ENCODE measurements at places on chromosomes 1 and 21.

DNA sequence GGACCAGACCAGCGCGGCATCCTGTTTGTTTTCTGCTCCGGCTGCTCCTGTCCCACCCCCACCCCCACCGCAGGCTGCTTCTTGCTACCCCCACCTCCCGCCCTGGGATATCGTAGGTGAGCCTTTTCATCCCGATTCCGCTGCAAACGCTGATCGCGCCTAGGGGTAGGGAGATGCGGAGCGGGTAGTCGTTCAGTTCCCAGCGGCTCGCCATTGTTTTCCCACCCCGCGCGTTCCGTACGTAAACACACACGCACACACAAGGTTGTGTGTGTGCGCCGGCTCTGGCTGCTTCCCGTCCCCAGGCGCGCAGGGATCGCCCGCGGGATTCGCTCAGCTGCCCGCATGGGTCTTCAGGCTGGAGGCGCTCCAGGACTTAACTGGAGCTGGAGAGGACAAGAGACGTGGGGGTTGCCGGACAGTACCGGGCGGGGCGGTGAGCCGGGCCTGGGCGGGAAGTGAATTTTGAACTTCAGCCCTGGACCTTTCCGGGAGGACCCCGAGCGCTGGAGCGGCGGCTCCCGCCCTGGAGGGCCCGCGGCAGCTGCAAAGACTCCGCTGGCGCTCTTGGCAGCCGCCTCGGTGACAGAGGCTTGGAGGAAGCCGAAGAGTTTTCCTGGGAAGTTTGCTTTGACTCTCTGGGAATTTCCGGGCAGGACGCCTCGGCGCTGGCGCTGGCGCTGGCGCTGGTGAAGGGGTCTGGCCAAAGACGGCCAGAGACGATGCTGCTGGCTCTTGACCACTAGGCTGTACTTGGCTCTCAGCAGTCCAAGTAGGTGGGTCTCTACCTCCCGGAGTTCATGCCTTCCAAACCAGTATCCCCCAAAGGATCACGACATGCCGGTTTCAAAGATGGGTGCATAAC lies 1.6 kb downstream of the SOX13 start:
- peaks cover 26% of the 10 kb centered on the region for H3K36me3 ChIP-seq
- peak; percentile 58 for DNase-seq
- H3K27me3 ChIP-seq: no peaks in the 10 kb centered on the region

DNA sequence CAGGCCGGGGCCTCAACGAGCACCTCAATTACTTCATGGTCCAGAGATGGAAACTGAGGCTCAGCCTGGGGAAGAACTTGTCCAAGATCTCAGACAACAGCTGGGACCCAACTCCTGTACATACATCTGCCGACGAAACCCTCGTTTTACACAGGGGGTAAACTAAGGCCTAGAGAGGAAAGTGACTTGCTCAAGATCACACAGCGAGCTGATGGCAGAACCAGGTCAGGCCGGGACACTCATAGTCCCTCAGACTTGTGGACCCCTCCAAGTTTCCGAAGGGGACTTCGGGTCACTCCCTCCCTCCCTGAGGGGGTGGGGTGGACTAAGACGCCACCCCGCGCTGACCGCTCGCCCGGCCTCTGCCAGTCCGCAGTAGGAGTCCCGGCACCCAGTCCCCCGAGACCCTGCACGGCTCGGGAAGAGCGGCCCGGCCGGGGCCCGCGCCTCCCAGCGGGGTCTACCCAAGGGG lies 430 bp downstream of the WASF2 start:
- peak; percentile 17 for DNase-seq
- no peaks in the 10 kb centered on the region for H3K27me3 ChIP-seq

- no peak overlapping the region for H3K27ac ChIP-seq
- H3K27me3 ChIP-seq: peaks cover 19% of the 10 kb centered on the region
- H3K4me3 ChIP-seq: no peak overlapping the region
- no peaks in the 10 kb centered on the region for H3K4me1 ChIP-seq
- no peak for DNase-seq
- H3K36me3 ChIP-seq: no peaks in the 10 kb centered on the region
These were observed 16.5 kb upstream of the LHX4 start for GRCh38 chr1:180213401-180214170.

GRCh38 chr21:36654324-36654723 lies 44.6 kb upstream of the SIM2 start:
- peaks cover 18% of the 10 kb centered on the region for H3K4me1 ChIP-seq
- no peak overlapping the region for H3K4me3 ChIP-seq
- H3K27me3 ChIP-seq: no peaks in the 10 kb centered on the region
- no peak overlapping the region for H3K27ac ChIP-seq
- peaks cover 6% of the 10 kb centered on the region for H3K36me3 ChIP-seq

- peak overlapping the region; percentile 48 for H3K4me3 ChIP-seq
- H3K36me3 ChIP-seq: no peaks in the 10 kb centered on the region
- peak overlapping the region; percentile 58 for H3K27ac ChIP-seq
- peaks cover 33% of the 10 kb centered on the region for H3K4me1 ChIP-seq
- DNase-seq: no peak
- H3K27me3 ChIP-seq: no peaks in the 10 kb centered on the region
These were observed 49.4 kb downstream of the NFIA start for GRCh38 chr1:61131716-61132115.

DNA sequence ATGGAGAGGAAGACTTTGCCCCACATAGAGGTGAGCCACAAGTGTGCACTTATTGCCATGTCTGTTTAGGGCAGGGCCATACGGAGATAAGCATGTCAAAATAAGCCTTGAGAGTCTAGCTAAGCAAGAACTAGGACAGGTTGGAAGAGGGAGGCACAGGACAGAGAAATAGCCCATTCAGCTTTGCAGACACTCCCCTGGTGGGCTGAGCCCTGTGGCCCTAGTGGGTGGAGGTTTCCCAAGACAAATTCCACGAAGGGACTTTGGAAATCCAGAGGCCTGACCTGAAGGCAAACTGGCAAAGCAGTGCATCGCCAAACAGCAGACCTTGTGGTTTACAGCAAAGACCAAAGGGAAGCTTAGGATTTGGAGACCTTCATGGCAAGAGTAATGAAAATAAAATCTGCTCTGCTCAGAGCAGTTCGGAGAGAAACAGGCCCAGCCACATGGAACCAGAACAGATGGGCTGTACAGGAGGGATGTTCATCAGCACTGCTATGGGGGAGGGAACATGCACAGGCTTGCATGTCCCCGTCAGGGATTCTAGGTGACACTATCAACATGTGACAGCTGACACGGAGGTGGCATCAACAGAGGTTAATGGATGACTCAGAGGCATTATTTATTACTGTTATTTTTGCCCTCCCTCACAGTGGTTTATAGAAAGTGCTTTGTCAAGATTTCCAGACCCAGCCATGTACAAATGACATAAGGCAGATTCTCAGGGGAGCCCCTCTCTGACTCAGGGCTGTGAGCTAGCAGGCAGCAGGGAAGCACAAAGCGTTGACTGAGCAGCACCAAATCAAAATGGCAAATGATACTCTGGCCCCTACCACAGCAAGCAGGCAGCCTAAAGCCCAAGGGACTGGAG lies 90.1 kb upstream of the IRF2BP2 start:
- H3K4me1 ChIP-seq: peaks cover 34% of the 10 kb centered on the region
- no peak overlapping the region for H3K27ac ChIP-seq
- no peak for DNase-seq
- H3K36me3 ChIP-seq: no peaks in the 10 kb centered on the region
- H3K27me3 ChIP-seq: no peaks in the 10 kb centered on the region

DNA sequence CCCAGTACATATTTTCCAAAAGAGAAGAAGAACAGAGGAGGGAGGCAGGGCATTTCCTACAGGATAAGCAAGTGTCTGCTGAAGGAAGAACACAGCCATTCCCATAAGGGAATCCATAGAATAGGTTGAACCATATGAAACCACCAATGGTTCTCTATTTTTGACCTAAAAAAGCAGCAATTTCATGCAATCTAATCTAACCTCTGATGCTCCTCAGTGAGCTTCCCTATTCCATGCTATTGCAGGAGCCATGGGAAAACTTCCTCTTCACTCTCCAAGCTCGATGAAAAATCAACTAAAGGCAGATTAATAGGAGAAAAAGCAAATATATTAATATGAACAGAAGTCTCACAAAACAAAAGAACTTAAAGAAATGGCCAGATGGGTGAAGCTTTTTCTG lies 50.5 kb downstream of the SIPA1L2 start:
- no peak overlapping the region for H3K4me3 ChIP-seq
- no peaks in the 10 kb centered on the region for H3K4me1 ChIP-seq

DNA sequence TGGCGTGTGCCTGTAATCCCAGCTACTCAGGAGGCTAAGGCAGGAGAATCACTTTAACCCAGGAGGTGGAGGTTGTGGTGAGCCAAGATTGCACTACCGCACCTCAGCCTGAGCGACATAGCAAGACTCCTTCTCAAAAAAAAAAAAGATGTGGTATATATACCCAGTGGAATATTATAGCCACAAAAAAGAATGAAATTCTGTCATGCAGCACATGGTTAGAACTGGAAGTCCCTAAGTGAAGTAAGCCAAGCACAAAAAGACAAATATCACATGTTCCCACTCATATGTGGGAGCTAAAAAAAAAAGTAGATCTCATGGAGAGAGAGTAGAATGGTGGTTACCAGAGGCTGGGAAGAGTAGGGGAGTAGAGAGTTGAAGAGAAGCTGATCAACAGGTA lies 18.7 kb downstream of the PSMB4 start:
- H3K36me3 ChIP-seq: peaks cover 80% of the 10 kb centered on the region
- H3K4me1 ChIP-seq: no peaks in the 10 kb centered on the region
- no peaks in the 10 kb centered on the region for H3K27me3 ChIP-seq
- DNase-seq: no peak
- no peak overlapping the region for H3K4me3 ChIP-seq

DNA sequence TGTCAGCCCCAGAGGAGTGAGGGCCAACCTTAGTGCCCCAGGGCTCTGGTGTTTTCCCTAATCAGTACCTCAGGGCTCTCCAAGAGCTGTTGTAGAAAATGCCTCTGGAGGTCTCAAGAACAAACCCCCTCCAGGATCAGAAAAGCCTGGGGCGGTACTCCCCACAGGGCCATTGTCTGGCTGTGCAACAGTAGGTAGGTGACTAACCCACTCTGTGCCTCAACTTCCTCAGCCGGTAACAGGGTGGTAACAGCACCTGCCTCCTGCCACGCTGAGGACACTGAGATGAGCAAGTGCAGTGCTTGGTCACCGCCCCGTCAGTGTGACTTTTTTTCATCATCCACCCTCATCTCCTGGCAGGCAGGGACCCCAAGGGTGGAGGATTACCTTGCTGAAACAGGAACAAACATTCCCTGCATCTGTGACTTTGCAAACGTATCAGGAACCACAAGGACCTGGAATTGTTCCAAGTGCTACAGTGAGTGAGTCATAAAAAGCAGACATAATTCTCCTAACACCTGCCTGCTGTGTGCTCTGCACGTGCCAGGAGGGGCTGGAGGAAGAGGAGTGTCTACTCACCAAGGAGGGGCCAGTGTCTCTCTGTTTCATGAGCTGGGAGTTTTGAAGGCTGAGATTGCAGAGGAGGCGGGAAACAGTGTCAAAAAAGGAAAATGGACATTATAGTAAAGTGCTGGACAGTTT lies 440.8 kb downstream of the NPHP4 start:
- H3K27ac ChIP-seq: no peak overlapping the region
- H3K27me3 ChIP-seq: no peaks in the 10 kb centered on the region
- no peak for DNase-seq
- H3K4me1 ChIP-seq: no peaks in the 10 kb centered on the region
- no peaks in the 10 kb centered on the region for H3K36me3 ChIP-seq

GRCh38 chr1:52348704-52349300 lies 17.2 kb downstream of the CC2D1B start:
- H3K4me3 ChIP-seq: no peak overlapping the region
- H3K27me3 ChIP-seq: no peaks in the 10 kb centered on the region
- no peak overlapping the region for H3K27ac ChIP-seq
- no peak for DNase-seq
- H3K36me3 ChIP-seq: peaks cover 22% of the 10 kb centered on the region
